GM23248 (cell line): ENCODE measurements at places on chromosomes 3 and 15.

DNA sequence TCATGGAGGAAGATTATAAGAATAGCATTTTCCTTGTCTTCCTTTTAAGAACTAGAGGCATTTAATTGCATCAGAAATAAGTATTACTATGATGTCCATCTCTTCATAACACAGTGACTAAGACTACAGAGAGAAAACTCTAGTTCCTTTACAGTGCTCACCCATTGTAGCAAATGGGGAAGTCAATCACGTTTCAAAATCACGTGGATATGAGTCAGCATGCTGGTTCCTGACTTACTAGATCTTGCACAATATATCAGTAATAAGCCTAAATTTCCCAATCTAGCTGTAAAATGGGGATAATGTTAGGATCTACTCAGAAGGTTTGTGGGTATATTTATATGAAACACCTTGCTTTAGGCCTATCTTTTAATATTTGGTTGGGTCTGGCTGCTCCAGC is 254.8 kb upstream of the EOMES start:
- peak; percentile 61 for DNase-seq

GRCh38 chr3:126105691-126106187 is 21.8 kb upstream of the SLC41A3 start:
- no peak for DNase-seq

DNA sequence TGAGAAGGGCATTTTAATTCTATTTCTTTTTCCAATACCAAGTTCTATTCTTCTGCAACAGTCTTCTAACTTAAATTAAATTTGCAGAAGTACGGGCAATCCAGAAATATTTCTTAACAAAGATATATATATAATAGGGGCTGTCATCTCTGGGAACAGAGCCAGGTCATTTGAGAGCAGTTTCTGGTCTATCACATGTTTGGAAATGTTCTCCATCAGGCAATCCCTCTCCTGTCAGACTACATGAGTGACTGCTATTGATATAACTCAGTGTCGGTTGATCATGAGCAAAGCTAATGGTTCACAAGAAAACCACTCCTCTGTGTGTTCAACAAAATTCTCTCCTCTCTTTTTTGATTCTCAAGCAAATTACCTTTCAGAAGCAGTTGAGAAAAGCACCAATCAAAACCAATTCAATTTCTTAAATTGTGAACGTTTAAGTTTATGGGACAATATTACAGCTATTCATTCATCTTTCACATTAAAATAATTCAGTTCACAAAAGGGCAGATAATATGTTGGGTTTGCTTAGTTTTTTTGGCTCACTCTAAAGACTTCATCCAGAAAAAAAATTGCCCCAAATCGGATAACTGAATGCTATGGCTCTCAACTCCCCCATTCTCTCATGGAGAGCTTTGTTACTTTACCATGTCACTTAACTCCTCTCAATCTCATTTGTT is 152.9 kb upstream of the TGFBR2 start:
- DNase-seq: no peak

- DNase-seq: no peak
These were observed 2.0 kb downstream of the MAP2K5 start for GRCh38 chr15:67544475-67544874.

DNA sequence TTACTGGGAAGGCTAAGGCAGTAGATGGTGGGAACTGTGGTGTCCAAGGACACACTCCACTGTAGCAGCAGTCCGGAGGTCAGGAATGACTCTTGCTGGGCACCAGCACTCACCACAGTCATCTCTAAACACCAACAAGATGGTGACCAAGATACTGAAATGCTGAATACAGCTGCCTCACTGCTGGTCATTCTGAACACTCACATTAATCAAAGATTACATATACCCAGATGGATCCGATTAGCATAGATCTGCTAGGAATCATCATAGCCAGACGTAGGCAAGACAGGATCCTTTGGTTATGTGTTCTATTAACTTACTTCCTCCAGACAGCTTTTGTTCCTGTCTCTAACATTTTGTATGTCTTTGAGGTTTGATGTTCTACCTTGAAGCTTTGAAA is 134.9 kb upstream of the BFSP2 start:
- DNase-seq: peak; percentile 22

DNA sequence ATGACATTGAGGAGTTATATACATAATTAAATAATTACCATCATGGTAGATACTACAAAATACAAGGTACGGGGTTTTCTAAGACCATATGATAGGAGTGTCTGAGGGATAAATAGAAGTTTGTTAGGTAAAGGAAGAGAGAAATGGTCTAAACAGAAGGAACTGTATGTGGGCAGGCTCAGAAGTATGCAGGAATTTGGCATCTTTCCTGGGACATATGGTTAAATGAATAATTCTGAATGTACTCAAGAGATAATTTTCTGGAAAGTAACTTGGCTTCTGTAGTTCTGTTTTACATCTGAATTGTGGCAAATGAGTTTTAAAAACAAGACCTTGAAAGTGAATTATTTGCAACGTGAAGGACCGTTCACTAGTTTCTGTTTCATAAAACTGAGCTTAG is 17.5 kb downstream of the LMCD1 start:
- peak; percentile 81 for DNase-seq

DNA sequence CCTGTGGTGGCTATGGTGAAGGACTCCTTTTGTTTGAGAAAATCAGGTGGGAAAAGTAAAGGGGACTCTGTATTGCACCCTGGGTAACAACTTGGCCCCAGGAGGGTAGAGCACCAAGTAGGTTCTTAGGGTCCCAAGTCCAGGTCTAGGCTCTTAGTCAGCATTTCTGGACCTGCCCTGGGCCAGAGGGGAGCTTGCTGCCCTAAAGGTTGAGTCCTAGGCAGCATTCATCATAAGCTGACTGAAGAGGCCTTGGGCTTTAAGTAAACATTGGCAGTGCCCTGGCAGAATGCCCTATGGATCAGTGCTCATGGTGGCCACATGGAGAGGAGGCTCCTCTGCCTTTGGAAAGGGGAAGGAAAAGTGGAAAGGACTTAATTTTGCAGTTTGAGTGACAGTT is 268.5 kb upstream of the CTNNB1 start:
- DNase-seq: no peak

GRCh38 chr3:47802734-47803479 is at the start of gene DHX30:
DHX30 (plus strand) TSS chr3:47803138; CDS start chr3:47810684, 7,546 bp downstream.
- peak; percentile 95 for DNase-seq

DNA sequence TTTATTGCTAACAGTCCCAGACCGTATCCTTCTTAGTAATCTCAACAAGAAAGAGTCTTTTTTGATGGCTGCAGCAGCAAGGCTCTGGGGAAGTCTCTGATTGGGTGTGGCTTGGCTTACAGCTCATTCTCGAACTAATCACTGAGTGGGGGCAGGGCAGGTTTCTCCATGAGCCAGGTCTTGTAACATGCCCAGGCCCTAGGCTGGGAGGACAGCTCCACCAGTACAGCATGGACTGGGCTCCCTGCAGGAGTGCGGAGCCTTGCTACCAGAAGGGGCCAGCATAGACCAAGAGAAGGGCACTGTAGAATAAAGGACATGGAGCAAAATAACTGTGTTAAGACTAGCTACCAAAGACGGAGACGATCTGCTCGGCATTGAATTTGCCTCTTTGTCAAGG is 7.2 kb downstream of the CD276 start:
- DNase-seq: peak; percentile 96

GRCh38 chr3:184259878-184260723 is 1.3 kb downstream of the CAMK2N2 start:
- DNase-seq: peak; percentile 68

DNA sequence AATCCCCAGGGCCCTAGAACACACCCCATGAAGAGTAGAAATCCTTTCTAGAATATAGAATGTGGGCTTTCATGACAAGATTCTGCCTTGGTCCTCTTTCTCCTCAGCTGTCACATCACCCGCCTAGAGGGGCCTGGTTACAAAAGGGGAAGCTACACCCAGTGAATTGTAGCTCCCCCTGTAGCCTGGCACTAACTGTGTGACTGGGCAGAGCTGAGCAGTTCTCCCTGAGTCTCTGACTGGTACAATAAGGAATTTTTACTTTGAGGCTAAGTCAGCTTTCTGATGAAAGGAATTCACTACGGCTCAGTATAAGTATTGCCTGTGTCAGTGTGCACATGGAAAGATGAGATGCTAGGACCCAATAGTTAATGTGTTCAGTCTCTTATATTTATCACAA is 28.7 kb upstream of the ZNF148 start:
- peak; percentile 75 for DNase-seq

DNA sequence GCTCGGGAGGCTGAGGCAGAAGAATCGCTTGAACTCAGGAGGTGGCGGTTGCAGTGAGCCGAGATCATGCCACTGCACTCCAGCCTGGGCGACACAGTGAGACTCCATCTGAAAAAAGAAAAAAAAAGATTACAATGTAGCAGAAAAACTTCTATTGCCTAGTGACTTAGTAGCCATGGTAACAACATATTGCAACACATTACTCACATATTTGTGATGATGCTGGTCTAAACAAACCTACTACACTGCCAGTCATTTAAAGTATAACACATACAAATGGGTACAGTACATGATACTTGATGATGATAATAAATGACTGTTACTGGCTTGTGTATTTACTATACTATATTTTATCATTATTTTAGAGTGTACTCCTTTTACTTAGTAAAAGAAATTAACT is 125.6 kb downstream of the PLOD2 start:
- peak; percentile 59 for DNase-seq

DNA sequence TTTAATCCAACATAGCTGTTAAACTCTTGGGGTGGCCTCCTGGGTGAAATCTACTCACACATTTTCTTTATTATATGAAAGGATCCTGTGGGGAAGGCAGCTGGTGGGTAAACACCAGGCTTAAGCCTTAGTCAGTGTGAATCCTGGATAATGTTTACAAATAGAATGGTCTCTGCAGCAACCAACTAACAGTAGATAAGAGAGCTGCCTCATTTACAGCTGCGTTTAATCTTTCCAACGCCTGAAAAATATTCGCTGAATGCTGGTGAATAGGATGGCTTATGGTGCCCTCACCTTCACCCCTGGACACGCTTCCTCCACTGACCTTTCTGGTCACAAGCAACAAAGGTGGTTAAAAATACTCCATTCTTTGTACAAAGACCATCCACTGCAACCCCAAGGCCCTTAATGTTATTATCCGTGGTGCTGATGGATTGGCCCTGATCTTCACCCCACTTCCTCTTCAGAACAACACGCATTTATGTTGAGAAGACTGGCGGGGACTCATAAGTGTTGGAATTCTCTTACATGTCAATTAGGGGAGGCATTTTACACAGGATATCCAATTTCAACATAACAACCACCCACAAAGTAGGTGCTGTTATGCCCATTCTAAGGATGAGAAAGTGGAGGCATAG is 120.0 kb upstream of the FRMD4B start:
- peak; percentile 4 for DNase-seq

DNA sequence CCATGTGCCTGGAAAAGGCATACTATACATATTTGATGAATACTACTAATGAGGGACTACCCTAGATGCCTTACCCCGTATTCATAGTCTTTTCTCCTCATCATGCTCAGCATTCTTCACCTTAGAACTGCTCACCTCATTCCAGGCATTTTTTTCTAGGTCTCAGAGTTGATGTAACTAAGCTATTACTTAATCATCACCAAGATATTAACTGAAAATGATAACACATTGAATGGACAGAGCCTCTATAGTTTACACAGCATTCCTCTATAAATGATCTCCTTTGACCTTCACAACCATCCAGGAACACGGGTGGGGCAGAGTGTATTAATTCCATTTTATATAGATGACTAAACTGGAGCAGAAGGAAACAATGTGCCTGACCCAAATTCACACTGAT is 174.1 kb upstream of the DPH6 start:
- peak; percentile 6 for DNase-seq
